ENCODE measurements at places on chromosomes 7 and 10.

- no peak for DNase-seq
These were observed 21.7 kb upstream of the BMPER start for GRCh38 chr7:33883671-33883965.

- DNase-seq, result no peak
These were observed 139.5 kb downstream of the KMT2E start for GRCh38 chr7:105153531-105153930.

GRCh38 chr7:88095-88926 lies 104.1 kb upstream of the FAM20C start:
- DNase-seq, result peak; percentile 34

- DNase-seq, result no peak
These were observed 70.6 kb downstream of the FGFR2 start for GRCh38 chr10:121527690-121528089.

- no peak for DNase-seq
These were observed 109.0 kb upstream of the VIPR2 start for GRCh38 chr7:159253657-159254056.

DNA sequence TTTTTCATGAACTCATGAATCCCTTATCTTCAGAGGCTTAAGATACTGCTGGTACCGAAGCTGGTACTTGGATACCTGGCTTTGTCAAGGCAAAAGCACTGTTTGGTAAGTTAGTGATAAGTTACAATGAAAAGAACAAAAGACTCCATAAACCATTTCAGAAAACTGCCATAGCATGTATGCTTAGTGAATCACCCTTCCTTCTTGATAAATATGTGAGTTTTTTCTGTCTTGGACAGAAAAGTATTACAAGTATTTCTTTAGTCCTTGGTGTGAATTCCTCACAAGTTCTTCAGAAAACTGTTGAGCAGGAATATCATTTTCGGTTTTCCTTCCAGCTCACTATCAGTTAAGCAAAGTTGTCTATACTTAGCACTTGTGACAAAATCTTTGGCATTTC lies 25.6 kb downstream of the PUS7 start:
- DNase-seq, result no peak

DNA sequence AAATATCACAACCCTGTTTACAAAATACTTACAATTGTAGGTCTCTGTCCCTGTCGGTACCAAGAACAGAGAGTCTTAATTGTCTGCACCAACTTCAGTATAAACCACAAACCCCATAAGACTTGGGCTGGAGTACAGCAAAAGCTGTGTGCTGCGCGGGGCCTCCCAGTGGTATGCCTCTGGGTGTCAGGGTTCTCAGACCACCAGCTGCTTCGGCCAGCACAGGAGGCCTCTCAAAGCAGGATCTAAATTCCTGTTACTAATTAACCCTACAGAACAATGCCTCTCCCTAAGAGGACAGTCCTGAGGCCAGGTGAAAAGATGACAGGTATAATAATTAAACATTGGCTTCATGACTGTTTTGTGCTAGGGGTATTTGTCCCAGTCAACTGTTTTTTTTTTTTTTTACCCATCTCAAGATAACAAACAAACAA lies 957 bp upstream of the SVIL start:
- peak; percentile 64 for DNase-seq

GRCh38 chr7:120402801-120403200 lies 129.8 kb downstream of the KCND2 start:
- DNase-seq, result no peak

GRCh38 chr7:154296443-154296842 lies 244.2 kb downstream of the DPP6 start:
- DNase-seq, result no peak

DNA sequence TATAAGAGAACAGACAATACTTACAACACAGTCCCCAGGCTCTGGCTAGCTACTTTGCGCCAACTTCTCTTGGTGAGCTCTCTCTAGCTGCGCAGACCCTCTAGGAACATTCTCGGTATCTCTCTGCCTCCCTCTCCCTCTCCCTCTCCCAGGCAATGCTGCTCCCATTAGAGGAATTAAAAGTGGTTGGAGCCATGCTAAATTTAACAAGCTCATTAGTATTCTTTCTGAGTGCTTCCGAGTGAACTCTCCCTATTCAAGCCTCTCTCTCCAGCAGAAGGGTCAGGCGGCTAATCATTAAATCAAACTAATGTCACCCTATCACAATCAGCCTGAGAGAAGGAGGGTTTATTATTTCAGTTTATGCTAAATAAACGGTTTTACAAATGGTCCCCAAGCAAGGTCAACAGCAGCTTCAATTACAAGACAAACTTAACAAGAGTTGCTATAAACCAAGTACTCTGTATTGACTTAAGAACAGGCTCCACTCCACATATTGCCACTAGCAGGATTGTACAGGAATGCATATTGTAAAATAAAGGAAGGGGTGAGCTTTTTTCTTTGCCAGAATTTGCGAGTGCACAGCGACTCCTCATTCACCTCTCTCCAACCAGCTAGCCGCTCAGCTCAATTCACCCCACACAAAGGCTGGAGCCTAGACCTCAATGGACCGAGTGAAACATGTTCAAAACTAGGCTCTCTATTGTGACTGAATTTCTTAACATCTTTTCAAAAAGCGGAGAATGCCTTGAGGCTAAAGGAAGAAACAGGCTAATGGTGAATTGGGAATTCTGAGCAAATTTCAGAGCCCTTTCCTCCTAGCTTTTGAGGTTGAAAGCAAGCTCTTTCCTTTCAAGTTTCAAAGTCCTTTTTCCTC lies 84.4 kb downstream of the GLI3 start:
- DNase-seq, result no peak

All from left hindlimb (tissue), 1 donor.